GM23248 (cell line): ENCODE measurements at places on chromosomes 1 and 21. TPM values are rescaled to one million over a fixed set of nuclear protein-coding genes. Genes with fewer than 3 reads are reported as not detected.

DNA sequence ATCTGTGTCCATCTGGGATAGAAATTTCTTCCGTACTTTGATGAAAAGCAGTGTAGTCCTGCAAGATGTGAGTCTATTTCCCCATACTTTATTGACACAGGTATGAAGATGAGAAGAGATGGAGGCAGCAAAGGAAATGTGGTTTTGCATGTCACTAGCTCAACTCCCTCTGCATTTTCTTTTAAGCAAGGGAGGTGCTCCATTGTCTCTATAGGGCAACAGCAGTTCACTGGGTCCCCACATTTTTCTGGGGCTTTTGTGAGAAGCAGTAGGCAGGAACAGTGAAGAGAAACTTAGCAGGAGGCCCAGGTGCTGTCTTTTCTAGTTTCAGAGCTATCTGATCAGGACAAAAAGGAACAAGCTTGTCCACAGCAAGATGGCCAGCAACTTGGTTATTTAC lies 37.1 kb downstream of the C21orf91 start:
- DNase-seq = no peak

DNA sequence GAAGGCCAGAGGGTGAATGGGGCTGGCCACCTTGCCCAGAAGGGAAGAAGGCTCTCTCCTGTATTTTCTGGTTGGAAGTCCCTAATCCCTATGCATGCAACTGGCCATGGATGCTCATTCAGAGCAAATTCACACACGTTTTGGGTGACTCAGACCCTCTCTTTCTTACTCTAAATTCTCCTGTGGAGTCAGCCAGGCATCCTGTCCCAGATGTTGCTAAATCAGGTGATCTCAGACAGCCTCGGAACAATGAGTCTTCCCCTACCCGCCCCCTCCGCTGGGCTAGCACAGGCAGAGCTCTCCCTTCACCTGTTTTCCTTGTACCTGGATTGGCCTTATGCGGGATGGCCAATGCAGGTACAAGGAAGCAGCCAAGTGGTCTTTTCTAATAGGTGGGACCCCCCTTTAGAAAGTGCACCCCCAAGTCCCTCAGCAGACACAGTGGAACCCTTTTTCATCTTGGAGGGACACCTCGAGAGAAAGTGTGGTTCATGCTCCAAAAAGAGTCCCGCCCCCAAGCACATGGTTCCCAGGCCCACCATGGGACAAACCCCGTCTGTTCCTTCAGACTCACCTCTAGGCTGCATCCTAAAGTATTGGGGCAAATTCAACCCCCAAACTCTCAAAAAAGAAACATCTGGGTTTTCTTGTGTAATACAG lies 8.6 kb downstream of the S100A6 start:
- DNase-seq = peak; percentile 56

DNA sequence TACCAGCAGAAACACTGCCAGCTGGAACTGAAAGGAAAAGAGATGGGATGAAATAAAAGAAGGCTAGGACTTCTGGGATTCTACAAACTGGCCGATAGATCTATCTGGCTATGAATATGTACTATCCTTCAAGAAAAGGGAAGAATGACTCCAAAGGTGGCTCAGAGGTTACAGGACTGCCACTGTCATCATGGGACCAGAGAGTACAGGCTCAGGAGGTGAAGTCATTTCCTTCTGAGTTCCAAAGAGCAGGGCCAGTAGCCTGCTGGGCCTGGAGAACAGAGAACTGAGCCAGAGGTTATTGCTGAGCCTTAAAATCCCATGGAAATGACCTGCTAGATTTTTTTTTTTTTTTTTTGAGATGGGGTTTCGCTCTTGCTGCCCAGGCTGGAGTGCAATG lies 27.6 kb downstream of the ZNF496 start:
- DNase-seq = no peak

DNA sequence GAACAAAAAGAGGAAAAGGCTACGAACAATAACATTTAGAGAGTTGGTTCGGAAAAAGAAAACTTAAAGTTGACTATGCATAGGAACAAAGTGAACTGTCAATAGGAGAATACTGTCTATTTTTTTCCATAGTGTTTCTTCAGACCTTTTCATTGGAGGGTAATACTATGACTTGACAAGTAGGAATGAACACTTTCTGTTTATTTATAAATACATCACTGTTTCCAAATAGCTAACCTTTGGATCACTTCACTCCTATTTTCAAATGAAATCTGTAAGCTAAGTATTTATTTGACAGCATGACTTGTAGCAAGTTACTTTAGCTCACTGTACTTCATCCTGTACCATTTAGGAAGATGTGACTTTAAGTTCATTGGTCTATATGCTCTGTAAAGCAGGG lies 221.3 kb downstream of the COL24A1 start:
- DNase-seq = peak; percentile 9

- no peak for DNase-seq
These were observed 16.1 kb upstream of the FMOD start for GRCh38 chr1:203367057-203367456.

DNA sequence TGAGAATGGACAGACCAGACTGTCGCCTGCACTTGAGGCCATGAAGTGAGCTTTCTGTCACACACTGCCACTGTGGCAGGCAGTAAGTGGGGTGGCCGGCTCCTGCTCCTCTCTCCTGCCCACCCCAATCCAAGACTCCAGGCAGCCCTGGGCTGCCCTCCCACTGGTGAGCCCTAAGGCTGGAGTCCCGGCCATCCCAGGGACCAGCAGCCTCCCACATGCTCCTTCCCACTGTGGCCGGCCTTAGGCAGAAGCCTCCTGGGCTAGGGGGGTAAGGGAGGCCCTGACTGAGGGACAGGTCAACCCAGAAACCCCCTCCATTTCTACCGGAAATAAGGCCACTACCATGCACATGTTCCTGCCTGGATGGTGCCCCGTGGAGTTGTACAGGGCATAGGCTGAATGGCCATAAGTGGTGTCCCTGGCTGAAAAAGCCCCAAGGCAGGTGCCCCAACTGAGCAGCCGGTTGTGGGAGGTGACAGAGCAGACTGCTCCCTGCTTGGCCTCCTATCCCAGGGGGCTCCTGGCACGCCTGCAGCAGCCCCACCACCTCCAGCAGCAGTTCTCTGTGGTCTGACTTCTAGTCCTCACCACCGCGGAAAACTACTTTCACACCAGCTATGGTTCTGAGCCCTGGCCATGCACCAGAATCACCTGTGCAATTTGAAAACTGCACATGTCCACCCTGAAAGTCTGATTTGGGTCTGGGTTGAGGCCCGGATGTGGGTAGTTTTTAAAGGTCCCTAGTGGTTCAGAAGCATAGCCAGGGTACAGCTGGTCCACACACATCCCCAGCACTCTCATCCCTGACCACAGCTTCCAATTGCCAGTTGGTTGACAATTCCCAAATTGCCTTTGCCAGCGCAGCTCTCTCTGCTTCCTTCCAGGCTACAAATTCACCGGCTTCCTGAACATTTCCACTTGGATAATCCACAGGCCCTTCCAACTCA lies 1.6 kb upstream of the ARTN start:
- no peak for DNase-seq

DNA sequence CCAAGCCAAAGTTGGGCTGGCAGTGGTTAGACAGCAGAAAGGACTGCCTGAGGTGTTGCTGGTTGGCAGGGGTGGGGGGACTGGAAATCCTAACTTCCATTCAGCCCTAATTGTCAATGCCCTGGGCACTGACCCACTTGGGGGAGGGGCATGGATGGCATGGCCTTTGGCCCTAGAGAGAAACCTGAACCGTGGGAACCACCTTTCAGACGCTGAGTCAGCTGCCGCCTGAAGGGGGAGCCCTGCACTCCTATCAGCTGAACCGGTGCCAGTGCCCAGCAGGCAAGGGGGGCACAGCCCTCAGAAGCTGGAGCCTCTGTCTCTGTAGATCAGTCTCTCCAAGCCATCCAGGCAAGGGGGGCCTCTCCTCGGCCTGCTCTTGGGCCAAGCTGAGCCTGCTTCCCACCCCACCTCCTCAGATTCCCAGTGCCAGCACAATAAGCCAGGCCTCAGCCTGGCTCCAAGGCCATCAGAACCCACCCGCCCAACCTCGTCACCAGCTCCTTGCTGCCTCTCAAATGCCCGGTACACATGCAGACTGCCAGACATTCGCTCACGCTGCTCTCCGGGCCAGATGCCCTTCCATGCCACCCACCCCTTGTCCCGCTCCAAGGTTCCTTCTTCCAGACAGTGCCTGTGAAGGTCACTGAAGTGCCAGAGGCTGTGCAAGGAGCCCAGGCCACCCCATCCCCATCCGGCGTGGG lies 11.6 kb downstream of the TINAGL1 start:
- DNase-seq = peak; percentile 65

DNA sequence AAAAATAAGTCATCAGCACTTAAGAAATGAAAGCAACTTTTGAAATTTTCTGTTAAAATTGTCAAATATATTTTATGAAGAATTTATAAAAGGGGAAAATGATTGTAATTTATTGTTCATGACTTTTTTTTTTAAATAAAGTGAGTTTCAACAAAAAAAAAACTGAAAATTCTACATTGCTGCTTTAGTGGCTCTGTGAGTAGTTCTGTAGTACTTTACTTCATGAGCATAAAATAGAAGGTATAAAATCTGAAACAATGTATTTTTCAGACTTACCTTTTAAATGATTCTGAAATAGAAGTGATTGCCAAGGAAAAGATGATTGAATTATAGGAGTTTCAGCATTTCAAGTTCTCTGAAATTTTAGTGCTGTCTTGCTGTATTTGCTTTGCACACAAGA lies 13.8 kb downstream of the PDIK1L start:
- DNase-seq = no peak

DNA sequence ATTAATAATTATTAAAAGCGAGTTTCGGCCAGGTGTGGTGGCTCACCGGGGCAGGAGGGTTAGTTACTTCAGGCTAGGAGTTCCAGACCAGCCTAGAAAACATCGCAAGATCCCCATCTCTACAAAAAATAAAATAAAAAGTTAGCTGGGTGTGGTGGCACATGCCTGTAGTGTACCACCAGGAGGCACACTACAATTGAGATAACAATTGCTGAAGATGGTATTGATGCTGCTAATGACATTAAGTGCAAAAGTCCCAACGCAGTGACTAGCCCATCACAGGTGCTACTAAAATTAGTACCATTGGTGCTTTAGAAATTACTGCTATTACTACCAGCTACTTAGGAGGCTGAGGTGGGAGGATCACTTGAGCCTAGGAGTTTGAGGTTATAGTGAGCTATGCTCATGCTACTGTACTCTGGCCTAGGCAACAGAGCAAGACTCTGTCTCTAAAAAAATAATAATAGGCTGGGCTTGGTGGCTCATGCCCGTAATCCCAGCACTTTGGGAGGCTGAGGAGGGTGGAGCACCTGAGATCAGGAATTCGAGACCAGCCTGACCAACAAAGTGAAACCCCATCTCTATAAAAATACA lies 156.6 kb downstream of the GREM2 start:
- peak; percentile 44 for DNase-seq

DNA sequence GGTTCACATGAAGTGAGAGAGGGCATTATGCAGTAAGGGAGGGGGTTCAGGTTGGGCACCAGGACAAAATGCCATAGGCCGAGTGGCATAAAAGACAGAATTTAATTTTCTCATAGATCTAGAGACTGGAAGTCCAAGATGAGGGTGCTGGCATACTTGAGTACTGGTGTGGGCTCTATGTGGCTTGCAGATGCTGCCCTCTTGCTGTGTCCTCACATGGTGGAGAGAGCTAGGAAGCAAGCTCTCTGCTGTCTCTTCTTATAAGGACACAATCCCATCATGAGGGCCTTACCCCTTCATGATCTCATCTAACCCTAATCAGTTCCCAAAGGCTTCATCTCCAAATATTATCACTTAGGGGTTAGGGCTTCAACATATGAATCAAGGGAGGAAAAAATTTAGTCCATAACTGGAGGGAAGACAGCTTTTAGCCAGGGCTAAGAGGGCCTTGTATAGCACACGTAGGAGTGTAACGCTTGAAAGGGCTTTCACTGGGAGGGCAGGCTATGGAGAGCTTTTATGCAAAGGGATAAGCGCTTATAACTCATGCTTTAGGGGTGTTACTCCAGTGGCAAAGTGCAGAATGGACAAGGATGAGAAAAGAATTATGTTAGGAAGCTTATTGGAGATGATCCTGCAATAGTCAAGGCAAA lies 64.5 kb downstream of the PLPPR5 start:
- DNase-seq = no peak

GRCh38 chr1:181353526-181353925 lies 129.8 kb upstream of the CACNA1E start:
- no peak for DNase-seq

- DNase-seq = no peak
These were observed 94.8 kb downstream of the DSCAM start for GRCh38 chr21:40752125-40752524.

GRCh38 chr1:199898654-199899053 lies 128.9 kb upstream of the NR5A2 start:
- DNase-seq = peak; percentile 6

DNA sequence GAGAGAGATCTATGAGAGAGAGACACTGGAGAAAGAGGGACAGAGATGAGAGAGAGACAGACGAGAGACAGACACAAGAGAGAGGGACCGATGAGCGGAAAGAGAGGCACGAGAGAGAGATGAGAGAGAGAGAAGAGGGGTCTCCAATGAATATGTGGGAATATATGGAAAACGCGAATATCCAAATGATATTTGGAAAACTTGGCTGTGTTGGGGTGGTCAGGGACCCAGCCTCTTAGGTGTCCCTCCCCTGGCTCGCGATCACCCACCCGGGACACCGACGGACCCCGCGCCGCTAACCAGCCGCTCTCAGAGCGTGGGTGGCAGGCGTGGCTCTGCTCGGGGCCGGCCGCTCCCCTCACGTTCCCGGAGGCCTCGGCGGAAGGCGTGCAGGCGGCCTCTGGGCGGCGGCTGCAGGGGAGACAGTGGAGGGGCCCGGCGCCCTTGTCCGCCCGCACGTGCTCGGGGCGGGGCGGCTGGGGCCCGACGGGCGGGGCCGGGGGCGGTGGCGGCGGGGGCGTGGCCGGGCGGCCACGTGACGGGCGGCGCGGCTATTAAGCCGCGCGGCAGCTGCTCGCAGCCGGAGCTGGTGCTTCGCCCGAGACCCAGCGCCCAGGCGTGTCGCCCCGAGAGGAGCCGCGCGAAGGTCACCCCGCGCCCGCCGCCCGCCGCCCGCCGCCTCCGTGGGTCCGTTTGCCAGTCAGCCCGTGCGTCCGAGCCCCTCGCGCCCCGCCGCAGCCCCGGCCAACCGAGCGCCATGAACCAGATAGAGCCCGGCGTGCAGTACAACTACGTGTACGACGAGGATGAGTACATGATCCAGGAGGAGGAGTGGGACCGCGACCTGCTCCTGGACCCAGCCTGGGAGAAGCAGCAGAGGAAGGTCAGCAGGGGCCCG lies at the start of gene ACTN2:
ACTN2 (plus strand) TSS at position 583 of the 898 bp plus-strand sequence; CDS start at position 758, 175 bp downstream.
- peak; percentile 46 for DNase-seq

GRCh38 chr21:37849506-37850102 lies 66.7 kb downstream of the KCNJ6 start:
- peak; percentile 70 for DNase-seq

The KIF14 gene
- 5.1 and 5.4 TPM in 2 replicates for total RNA-seq

The CSF3R gene
- not detected in 2 replicates for total RNA-seq
